Bronchial epithelial cell (primary cell): ENCODE measurements at places on chromosomes 11 and 22. TPM values are rescaled to one million over a fixed set of nuclear protein-coding genes. Genes with fewer than 3 reads are reported as not detected.

GPHA2 gene
- not detected in 2 replicates for total RNA-seq

DNA sequence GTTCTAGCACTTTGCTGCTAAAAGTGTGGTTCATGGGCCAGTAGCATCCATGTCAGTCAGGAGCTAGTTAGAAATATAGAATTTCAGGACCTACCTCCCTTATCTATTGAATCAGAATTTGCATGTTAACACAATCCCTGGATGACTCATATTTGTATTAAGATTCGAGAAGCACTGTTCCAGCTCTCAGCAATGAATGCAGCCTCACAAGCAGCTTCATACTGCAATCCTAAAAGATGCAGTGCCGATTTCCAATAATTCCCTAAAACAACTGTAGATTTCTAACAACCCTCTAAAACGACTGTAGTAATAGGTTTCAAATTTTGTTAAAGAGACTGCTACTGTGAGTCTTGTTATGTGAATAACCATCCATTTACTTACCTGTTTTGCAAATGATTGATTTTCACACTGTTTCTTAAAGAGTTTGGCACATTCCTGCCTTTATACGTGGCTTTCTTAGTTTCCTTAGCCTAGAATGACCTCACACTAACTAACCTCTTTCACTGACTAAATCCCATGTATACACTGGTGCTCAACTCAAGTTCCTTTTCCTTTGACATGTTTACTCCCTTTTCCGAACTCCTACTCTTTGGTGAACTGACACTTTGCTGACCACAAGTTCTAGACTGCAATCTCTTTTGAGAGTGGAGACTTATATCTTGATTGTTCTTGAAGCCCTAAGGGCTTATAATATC lies 511.8 kb downstream of the METTL15 start:
- peak; percentile 93 for DNase-seq

- no peak for DNase-seq
These were observed 229.2 kb upstream of the MTNR1B start for GRCh38 chr11:92740276-92740675.

LMNTD2 gene
- total RNA-seq, result 0.90 and 1.1 TPM in 2 replicates

TREH gene
- not detected in 2 replicates for total RNA-seq

- no peak for DNase-seq
These were observed 74.8 kb upstream of the PITPNB start for GRCh38 chr22:27993774-27994350.

DNA sequence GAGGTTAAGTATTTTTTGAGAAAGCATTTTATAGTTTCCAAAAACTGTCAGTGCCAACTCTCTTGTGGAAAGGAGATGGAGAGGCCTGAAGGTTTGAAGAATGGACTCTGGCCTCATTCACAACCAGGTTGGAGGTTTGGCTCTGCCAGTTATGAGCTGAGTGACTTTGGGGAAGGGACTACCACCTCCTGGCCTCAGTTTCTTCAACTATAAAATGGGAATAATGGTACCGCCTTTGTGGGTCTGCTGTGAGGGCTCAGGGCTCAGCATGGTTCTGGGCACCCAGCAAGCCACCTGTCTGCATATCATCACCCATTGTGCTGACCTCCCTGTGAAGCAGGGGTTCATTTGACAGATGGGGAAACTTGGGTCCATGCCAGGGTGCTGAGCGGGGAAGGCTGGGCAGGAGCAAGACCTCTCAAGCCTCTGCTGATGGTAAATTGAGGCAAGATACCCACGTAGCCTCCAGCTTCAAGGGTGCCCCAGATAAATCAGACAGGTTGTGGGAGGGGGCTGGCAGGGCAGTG lies 3.5 kb upstream of the LIF start:
- no peak for DNase-seq

CTSC gene
- 72.1 and 80.8 TPM in 2 replicates for total RNA-seq

OR8G5 gene
- total RNA-seq, result not detected in 2 replicates

KIF18A gene
- total RNA-seq, result 0.51 and 0.79 TPM in 2 replicates

DNA sequence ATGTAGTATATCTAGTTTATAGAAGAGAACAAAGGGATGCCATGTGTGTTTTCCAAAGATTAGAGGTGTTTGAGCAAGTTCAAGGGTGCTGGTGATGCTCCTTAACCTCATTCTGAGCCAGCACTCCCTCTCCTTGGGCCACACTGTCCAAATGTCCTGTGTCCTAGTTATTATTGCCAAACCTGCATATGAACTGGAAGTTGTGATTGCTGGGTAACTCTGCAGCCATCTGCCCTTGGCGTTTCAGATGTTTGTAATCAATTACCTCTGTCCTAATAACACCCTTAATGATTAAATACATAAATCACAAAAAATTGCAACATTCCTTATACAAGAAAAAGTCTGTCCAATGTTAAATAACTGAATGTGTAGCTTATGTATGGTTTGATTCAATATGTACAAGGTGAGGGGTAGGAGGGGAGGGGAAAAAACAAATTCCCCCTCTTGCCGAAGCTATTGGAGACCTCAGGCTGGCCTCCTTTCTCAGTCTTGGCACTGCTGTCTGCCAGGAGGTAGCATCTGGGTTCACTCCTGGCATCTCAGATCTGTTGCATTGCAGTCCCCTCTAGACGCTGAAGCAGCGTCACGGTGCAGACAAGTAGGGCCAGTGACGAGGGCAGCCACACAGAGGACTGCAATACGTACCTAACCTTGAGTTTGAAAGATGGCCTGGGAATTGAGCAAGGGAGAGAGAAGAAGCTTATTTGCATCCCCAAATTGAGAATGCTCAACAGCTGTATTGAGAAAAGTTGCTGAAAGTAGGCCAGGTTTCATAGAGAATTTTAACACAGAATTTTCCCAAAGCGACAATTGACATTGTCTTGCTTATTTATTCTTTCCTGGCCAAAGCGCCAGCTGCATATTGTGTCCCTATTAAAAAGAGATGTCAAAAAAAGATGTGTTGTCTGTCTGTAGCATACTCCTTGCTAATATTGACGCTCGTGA lies 89.6 kb upstream of the ARHGAP32 start:
- DNase-seq, result no peak

ILK gene
- 47.0 and 70.3 TPM in 2 replicates for total RNA-seq

DNA sequence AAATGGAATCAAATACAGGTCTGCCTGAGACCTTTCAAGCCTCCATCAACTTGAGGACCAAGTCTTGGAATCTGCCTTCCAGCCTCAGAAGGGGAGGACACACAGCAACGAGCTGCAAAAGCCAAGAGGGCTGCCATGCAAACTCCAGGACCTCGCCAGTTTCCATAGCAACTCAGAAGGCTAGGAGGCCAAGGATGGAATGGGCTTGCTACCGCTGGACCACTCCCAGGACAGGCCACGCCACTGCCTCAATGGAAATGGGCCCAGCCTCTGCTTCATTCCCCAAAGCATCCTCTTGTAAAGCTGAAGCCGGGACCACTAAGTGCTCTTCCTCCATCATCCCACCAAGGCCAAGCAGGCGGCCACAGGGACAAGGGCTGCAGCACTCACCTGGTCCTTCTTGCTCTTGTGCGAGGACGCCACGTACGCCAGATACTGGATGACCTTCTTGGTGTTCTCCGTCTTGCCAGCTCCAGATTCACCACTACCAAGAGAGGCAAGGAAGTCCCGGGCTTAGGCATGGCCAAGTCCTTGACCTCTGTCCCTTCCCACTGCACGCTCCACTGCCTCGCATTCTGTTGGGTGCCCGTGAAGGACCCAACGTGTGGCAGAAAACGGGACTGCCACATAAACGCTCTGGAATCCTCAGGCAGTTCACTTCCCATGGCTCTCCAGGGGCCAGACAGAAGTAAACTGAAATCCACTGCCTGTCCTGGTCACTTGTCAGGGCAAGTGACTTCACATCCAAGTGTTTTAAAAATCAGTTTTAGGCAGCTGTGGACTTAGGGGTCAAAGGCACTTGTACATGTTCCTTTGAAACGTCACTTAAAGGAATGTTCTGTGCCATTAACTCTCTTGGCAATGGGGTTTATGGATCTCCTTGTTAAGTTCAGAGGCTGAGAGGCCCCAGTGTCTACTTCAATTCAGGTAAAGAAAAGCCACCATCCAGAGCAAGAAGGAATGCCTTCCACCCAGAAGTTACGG lies 61.3 kb downstream of the MYH9 start:
- DNase-seq, result no peak

DNA sequence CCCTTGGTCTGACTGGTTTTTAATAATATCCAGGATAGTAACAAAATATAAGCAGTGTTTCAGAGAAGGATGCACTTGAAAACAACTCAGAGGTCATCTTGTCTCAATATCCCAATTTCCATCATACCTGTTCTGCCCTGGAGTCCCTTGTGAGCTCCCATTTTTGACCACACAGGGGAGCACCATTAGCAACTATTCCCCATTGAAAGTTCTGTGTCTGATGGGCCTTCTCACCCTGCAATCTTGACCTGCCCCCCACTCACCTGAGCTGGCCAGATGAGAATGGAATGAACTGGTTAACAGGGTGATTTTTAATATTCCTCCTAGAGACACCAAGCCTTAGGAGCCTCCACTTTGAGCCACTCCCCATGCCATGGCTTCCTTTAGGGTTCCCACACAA lies 3.8 kb upstream of the CAPN5 start:
- peak; percentile 8 for DNase-seq

DNA sequence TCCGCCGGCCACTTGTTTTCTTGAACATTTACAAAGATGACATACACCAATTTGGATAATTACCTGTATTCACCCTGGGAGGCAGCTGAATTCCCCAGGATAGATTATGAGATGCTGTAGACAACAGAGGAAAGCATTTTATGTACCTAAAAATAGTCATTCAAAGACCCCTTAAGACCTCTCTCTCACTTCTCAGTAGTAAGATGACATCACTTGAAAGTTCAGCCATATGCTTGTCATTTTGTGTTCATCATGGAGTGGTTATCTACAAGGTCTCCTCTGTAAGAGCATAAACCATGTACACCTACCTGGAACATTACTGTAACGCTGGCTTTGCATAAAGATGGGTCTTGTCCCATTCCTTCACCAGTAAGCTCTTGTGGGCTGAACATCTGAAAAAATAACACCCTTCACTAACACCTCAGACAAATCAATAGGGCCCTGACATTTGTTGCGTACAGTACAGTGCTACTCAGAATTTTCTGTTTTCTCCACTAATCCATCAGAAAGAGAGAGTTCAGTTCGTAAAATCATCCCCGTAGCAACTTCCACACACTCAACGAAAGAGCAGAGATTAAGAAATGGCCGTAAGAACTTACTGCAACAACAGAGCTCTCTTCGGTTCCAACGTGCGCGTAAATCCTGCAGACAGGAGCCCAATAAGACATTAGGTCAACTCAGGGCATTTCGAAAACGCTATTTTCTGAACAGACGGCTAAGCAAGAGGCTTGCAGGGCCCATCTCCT lies 15.6 kb upstream of the WDR74 start:
- no peak for DNase-seq

GRCh38 chr11:70212227-70212811 lies 9.2 kb downstream of the FADD start:
- no peak for DNase-seq

NFAM1 gene
- total RNA-seq, result not detected in 2 replicates

RAB38 gene
- total RNA-seq, result 192 and 403 TPM in 2 replicates

GRCh38 chr22:46079093-46079860 lies 71.0 kb upstream of the PPARA start:
- DNase-seq, result no peak

- DNase-seq, result no peak
These were observed 9.3 kb upstream of the TYR start for GRCh38 chr11:89168396-89168795.

LINC01488 gene
- not detected in 2 replicates for total RNA-seq

DNA sequence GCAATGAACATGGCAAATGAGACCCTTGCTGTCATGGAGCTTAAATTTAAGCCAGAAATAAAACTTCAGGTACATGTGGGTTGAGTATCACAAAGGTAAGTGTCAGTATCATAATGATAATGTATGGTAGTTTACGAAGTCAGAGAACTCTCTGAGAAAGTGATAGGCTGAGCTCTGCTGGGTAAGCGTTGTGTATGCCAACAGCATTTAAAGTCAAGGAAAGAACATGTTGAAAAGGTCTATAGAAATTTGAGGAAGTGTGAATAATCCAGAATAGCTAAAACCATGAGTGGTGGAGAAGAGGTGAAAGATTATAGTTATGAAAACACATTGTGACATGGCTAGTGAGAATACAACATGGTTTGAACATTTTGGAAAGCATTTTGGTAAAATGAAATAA lies 17.4 kb upstream of the CTSC start:
- DNase-seq, result no peak

DNA sequence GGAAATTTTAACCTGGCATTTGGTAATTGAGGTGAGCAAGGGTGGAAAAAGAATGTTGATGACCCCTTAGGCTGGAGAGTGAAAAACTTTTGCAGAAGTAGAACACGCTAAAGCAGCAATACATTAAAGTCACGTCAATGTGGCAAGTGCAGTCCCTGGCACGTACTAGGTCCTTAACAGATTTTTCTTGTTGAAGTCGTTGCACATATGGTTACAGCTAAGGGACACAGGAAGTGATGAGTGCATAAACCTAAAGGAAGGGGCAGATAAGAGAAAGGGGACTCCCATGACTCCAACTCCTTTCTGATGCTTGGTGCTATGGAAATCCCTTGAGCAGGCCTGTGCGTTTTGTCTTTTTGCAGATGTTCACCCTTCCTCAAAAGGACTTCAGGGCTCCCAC lies 1.2 kb downstream of the ACCS start:
- no peak for DNase-seq

OR51B4 gene
- not detected in 2 replicates for total RNA-seq

SLC22A25 gene
- total RNA-seq, result not detected in 2 replicates

GRCh38 chr22:46934746-46935491 lies 172.5 kb downstream of the TBC1D22A start:
- DNase-seq, result peak; percentile 97

DNA sequence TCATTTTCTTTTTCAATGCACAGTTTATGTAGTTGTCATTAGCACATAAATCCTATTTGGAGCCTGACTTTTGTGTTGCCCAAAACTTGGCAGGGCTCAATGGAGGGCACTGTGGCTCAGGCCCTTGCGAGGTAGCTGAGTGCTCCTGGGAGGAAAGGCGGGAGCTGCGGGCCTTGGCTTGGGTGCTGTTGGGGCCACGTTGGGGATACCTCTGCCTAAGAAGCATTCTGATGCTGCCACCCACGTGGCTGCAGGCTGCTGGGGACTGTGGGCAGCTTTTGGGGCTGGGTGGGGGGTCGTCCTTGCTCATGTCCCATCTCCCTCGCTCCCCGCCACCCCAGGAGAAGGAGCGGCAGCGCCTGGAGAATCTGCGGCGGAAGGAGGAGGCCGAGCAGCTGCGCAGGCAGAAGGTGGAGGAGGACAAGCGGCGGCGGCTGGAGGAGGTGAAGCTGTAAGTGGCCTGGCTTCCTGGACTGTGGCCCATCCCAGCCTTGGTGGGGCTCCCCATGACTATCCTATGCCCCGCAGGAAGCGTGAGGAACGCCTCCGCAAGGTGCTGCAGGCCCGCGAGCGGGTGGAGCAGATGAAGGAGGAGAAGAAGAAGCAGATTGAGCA lies 20.9 kb downstream of the INCENP start:
- DNase-seq, result no peak

SCUBE2 gene
- total RNA-seq, result not detected in 2 replicates

GRCh38 chr11:69524991-69525411 lies 43.5 kb downstream of the LINC01488 start:
- DNase-seq, result no peak

TENM4 gene
- 3.2 and 6.1 TPM in 2 replicates for total RNA-seq

- DNase-seq, result peak; percentile 51
These were observed 31.5 kb upstream of the RAB38 start for GRCh38 chr11:88206751-88207150.

OR51B5 gene
- total RNA-seq, result not detected in 2 replicates

SYT13 gene
- total RNA-seq, result not detected in 2 replicates

GRCh38 chr11:64059339-64060140 lies 23.8 kb downstream of the FLRT1 start:
- no peak for DNase-seq

CADM1 gene
- 1.6 and 14.2 TPM in 2 replicates for total RNA-seq

- DNase-seq, result peak; percentile 21
These were observed 39.9 kb downstream of the PTPRJ start for GRCh38 chr11:48020092-48020755.

GRCh38 chr22:45455212-45455611 lies 41.7 kb downstream of the RIBC2 start:
- DNase-seq, result no peak

TUT1 gene
- 7.0 and 9.5 TPM in 2 replicates for total RNA-seq
